ENCODE measurements at places on chromosomes 5 and 9. TPM values are rescaled to one million over a fixed set of nuclear protein-coding genes. Genes with fewer than 3 reads are reported as not detected.

Gene FAM163B
- total RNA-seq: 0.51 TPM

Gene RNF20
- 65.5 TPM for total RNA-seq

DNA sequence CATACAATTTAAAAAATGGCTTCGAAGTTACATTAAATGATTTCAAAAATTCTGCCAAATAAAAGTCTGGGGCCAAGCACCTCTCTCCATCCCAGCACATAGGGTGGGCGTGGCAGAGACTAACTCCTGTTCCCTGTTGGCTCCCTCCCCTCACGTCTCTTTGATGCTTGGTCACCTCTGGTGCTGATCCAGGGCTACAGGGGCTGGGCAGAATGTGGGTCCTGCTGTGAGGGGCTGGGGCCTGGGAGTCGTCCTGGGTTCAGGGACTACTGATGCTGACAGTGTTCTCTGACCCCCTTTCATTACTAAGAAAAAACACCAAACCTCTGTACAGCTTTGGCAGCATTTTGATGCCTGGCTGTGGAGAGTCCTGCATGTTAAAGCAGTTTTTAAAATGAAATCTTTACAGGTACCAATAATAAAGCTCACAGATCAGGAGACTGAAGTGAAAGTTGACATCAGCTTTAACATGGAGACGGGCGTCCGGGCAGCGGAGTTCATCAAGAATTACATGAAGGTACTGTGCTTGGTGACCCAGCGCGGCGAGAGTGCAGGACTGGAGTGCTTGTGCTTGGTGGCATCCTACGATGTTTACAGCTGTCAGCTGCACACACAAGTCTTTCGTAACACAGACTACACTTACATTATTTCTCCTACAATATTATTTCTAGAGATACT lies 29.0 kb downstream of the TENT4A start:
- peaks cover 2% of the 10 kb centered on the region for H3K27me3 ChIP-seq
- H3K4me1 ChIP-seq: no peaks in the 10 kb centered on the region
- no peak overlapping the region for H3K4me3 ChIP-seq

DNA sequence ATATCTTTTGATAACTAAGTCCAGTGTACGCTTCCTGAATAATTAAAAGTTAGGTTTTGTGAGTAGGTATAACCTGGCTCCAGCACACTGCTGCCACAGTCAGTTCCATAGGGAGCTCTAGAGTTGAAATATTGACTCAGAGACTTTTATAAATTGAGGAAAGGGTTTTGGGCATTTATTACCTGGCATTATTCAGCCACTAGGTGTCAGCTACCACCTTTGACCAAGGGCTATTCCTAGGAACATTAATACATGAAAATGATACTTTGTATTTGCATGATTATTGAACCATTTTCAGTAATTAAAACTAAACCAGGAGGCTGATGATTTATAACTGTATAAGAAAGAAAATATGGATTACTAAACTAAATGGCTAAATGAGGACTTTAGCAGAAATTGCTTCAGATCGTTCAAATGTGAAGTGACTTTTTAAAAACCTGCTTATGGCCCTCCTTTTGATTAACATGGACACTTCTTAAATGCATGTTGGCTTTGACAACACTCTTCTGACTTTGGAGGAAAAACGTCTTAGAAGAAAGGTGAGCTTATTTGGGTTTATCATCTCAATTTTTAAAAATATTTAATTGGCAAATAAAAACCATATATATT lies 83.0 kb downstream of the SMC2 start:
- no peaks in the 10 kb centered on the region for H3K36me3 ChIP-seq
- no peak for DNase-seq
- peaks cover 3% of the 10 kb centered on the region for H3K4me1 ChIP-seq
- no peak overlapping the region for H3K27ac ChIP-seq
- H3K4me3 ChIP-seq: no peak overlapping the region

- DNase-seq: no peak
- no peak overlapping the region for H3K27ac ChIP-seq
- H3K36me3 ChIP-seq: peaks cover 4% of the 10 kb centered on the region
- no peaks in the 10 kb centered on the region for H3K27me3 ChIP-seq
These were observed 169.6 kb downstream of the SLC12A2 start for GRCh38 chr5:128253161-128253560.
